Activated T-helper 1 cell treated with anti-CD3 and anti-CD28 coated beads, Interleukin-12 subunit alpha, Interleukin-12 subunit beta, Interleukin-2, Interleukin-4 antibody, amounts not matched to agents 30 ng/mL and 10 ng/mL and 1 ng/mL, durations not matched to agents 14 hours and 24 hours and 36 hours (primary cell): ENCODE measurements at places on chromosomes 11 and 22.

DNA sequence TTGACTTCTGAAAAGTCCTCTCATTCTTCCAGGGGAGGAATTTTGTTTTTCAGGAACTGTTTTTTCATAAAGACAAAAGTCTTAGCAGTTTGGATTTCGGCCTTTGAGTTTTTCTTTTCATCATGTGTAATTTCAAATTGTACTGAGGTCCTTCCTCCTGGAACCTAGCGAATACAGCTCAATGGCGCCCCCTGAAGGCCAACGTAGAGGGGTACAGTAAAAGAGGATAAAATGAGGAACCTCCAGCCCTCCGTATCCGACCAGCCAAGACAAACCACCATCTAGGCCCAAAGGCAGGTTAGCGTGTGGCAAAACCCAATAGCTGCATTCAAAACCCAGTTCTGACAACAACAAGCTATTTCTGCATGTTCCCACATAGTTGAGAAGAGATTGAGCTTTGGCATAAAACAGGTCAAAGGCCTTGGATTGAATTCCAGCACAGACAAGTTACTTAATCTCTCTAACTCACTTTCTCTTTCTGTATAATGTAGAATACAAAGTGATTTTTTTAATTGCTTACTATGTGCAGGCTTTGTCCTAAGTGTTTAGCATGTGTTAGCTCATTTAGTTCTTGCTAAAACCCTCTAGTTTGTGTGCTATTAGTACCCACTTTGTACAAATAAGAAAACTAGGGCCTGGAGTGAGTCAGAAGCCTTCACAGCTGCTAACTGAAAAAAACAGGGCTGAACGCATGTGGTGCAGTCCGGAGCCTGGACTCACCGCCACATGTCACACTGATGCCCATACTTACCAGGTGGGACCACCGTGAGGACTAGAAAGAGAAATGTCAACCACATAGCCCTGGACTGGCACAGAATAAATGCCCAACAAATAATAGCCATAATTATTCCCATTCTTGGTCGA is 43.2 kb upstream of the ETS1 start:
- H3K4me1 ChIP-seq, result peaks cover 76% of the 10 kb centered on the region
- H3K36me3 ChIP-seq, result peaks cover 4% of the 10 kb centered on the region
- peak overlapping the region; percentile 96 for H3K27ac ChIP-seq
- peak overlapping the region; percentile 76 for H3K4me3 ChIP-seq

- no peak overlapping the region for H3K4me3 ChIP-seq
- no peak for DNase-seq
- H3K27me3 ChIP-seq, result no peaks in the 10 kb centered on the region
- no peaks in the 10 kb centered on the region for H3K36me3 ChIP-seq
- no peak overlapping the region for H3K27ac ChIP-seq
- no peaks in the 10 kb centered on the region for H3K4me1 ChIP-seq
Measured at GRCh38 chr11:37812281-37812880, 1214.3 kb upstream of the RAG2 start.

- peaks cover 22% of the 10 kb centered on the region for H3K27me3 ChIP-seq
- peak overlapping the region; percentile 21 for H3K27ac ChIP-seq
- peaks cover 11% of the 10 kb centered on the region for H3K36me3 ChIP-seq
Measured at GRCh38 chr22:17118342-17118741, 2.8 kb downstream of the TMEM121B start.

GRCh38 chr11:63745304-63746170 is 23.0 kb downstream of the ZFTA start:
- no peaks in the 10 kb centered on the region for H3K27me3 ChIP-seq
- H3K27ac ChIP-seq, result no peak overlapping the region
- H3K4me3 ChIP-seq, result no peak overlapping the region

DNA sequence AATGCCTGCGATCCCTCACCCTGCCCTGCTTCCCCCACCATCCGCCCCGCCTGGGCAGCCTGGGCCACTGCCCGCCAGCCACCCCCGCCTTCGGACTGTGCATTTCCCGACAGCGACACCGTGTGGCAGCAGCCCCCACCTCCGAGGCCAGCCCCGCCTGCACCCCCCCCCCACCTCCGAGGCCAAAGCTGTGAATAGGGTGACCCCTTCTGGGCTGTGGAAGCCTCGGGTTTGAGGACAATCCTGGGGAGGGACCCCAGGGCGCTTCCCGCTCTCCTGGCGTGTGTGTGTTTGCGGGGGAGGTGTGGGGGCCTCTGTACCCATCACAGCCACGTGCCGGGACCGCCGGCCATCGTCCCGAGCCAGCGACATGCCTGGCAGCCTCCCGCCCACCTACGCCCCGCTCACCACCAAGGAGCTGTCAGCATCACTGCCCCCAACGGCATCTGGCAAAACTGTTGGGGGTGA is 33.8 kb upstream of the PPARA start:
- peak; percentile 70 for DNase-seq
- peaks cover 2% of the 10 kb centered on the region for H3K27me3 ChIP-seq
- H3K4me3 ChIP-seq, result no peak overlapping the region
- H3K27ac ChIP-seq, result no peak overlapping the region
- no peaks in the 10 kb centered on the region for H3K4me1 ChIP-seq

GRCh38 chr11:121886005-121886734 is 229.8 kb downstream of the BLID start:
- H3K27me3 ChIP-seq, result no peaks in the 10 kb centered on the region
- no peak overlapping the region for H3K4me3 ChIP-seq
- H3K4me1 ChIP-seq, result no peaks in the 10 kb centered on the region
- no peak for DNase-seq
- no peak overlapping the region for H3K27ac ChIP-seq
- H3K36me3 ChIP-seq, result no peaks in the 10 kb centered on the region

- no peak overlapping the region for H3K4me3 ChIP-seq
- H3K27ac ChIP-seq, result no peak overlapping the region
- H3K36me3 ChIP-seq, result peaks cover 2% of the 10 kb centered on the region
- DNase-seq, result no peak
- peaks cover 54% of the 10 kb centered on the region for H3K27me3 ChIP-seq
Measured at GRCh38 chr11:46279126-46280099, 2.0 kb downstream of the CREB3L1 start.

- no peak overlapping the region for H3K27ac ChIP-seq
- no peaks in the 10 kb centered on the region for H3K4me1 ChIP-seq
- no peaks in the 10 kb centered on the region for H3K36me3 ChIP-seq
- H3K4me3 ChIP-seq, result no peak overlapping the region
- DNase-seq, result no peak
- peaks cover 55% of the 10 kb centered on the region for H3K27me3 ChIP-seq
Measured at GRCh38 chr11:15006139-15006759, 34.1 kb upstream of the CALCA start.

DNA sequence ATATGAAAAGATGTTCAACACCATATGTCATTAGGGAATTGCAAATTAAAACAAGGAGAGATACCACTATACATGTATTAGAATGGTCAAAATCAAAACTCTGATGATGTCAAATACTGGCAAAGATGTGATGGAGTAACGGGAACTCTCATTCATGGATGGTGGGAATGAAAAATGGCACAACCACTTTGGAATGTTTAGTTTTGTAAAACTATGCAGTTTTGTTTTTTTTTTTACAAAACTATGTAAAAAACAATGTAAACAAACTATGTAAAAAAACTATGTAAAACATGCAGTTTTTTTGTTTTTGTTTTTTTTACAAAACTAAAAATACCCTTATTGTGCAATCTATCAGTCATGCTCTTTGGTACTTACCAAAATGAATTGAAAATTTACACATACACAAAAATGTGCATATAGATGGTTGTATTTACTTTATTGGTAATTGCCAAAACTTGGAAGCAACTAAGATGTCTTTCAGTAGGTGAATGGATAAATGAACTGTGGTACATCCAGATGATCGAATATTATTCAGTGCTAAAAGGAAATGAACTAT is 5.0 kb upstream of the USP47 start:
- H3K27ac ChIP-seq, result no peak overlapping the region
- no peak for DNase-seq
- H3K36me3 ChIP-seq, result no peaks in the 10 kb centered on the region
- H3K4me1 ChIP-seq, result no peaks in the 10 kb centered on the region
- peaks cover 26% of the 10 kb centered on the region for H3K27me3 ChIP-seq

- H3K4me1 ChIP-seq, result peaks cover 67% of the 10 kb centered on the region
- H3K27ac ChIP-seq, result peak overlapping the region; percentile 79
- peak overlapping the region; percentile 17 for H3K4me3 ChIP-seq
Measured at GRCh38 chr11:12167061-12168000, 56.9 kb downstream of the MICAL2 start.

DNA sequence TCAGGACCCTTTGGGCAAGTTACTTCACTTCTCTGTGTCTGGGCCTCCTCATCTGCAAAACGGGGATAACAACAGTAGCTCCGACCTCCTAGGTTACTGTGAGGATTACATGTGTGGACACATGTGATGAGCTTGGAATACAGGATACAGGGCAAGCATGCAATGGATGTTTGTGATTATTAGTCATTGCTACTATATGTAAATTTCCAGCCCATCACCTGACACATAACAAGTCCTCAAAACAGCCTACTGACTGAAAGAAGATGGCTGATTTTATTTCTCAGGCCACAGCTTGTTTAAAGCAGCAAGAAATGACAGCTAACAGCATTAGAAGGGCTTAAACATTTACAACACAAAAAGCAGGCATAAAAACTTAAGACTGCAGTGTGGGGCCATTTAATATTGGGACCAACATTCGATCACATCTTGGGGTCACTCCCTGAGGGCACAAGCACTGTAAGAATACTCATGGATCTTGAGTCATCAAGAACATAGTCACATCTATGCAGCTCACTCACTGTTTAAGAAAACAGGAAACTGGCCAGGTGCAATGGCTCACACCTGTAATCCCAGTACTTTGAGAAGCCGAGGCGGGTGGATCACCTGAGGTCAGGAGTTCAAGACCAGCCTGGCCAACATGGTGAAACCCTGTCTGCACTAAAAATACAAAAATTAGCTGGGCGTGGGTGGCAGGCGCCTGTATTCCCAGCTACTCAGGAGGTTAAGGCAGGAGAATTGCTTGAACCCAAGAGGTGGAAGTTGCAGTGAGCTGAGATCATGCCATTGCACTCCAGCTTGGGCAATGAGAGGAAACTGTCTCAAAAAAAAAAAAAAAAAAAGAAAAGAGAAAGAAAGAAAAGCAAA is 49.5 kb downstream of the ABTB2 start:
- H3K36me3 ChIP-seq, result peaks cover 3% of the 10 kb centered on the region
- H3K4me1 ChIP-seq, result peaks cover 19% of the 10 kb centered on the region
- DNase-seq, result no peak
- H3K27ac ChIP-seq, result no peak overlapping the region
- no peak overlapping the region for H3K4me3 ChIP-seq
- H3K27me3 ChIP-seq, result peaks cover 5% of the 10 kb centered on the region

GRCh38 chr11:15186146-15186545 is 71.4 kb downstream of the INSC start:
- peaks cover 18% of the 10 kb centered on the region for H3K27me3 ChIP-seq
- H3K36me3 ChIP-seq, result no peaks in the 10 kb centered on the region
- no peak overlapping the region for H3K4me3 ChIP-seq
- no peak overlapping the region for H3K27ac ChIP-seq
- no peak for DNase-seq
- H3K4me1 ChIP-seq, result no peaks in the 10 kb centered on the region

DNA sequence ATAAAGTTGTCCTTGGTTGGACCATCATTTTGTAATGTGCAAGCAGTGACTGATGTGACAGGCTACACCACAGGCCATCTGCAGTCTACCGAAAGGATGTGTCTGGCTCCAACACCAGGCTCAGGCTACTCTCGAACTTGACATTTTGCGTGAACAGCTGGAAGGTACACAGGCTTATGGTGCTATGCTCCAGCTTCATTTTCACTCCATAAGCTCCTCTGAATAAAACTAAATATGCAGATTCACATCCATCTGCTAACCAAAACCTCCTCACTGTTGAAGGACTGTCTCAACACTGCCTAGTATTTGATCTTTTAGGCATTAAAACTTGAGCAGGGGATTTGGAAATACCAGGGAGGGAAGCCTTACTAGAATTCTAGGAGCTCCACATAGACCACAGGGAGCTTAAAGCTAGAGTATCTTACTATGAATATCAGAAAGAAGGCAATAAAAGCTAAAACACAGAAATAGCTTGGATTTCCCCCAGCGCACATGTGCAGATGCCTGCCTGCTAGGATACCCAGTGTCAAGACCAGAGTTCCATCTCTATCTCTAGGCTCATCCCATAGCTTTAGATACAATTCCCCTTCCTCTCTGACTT is 383.9 kb upstream of the FAT3 start:
- DNase-seq, result no peak
- H3K27ac ChIP-seq, result no peak overlapping the region
- H3K4me1 ChIP-seq, result no peaks in the 10 kb centered on the region
- H3K4me3 ChIP-seq, result no peak overlapping the region
- no peaks in the 10 kb centered on the region for H3K27me3 ChIP-seq

DNA sequence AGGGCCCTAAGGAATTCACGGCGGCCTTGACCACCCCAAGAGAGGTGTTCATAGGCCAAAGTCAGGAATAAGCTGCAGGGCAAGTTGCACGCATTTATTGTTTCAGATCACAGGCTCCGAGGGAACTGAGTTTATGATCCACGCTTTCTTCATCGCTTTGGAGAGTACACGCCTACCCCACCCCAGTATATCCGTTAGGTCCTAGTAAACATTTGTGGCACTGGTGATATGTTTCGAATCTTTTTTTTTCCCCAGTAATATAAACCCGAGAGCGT is 805 bp downstream of the GANAB start:
- peaks cover 31% of the 10 kb centered on the region for H3K4me1 ChIP-seq
- H3K36me3 ChIP-seq, result peaks cover 15% of the 10 kb centered on the region
- no peaks in the 10 kb centered on the region for H3K27me3 ChIP-seq

DNA sequence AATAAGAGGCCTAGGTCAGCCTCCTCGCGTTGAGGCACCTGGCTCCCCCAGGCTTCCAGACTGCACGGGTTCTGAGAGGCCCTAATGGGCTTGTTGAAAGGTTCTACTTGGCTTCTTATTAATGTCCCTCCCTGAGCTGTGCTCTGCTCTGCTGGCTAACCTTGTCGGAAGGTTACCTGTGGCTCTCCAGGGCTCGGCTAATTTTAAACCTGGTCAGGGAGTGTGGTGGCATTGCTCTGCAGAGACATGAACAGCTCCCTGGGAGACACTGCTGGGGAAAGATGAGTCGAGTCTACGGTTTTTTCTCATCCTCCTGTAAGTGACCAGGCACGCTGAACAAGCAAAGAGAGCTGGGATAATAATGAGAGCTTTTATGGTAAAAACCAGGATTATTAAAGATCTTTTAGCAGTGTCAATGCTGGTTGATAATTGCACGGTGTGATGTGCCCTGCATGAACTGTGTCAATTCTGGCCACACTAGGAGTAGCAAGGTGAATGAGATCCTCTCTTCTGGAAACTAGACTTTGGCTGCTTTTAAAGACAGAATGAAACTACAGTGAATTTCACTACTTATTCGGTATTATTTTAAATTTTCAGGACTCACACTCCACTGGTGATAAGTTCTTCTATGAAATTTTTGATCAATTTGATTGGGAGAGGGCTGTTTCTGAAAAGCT is 70.7 kb downstream of the TEAD1 start:
- DNase-seq, result no peak
- no peaks in the 10 kb centered on the region for H3K4me1 ChIP-seq
- H3K4me3 ChIP-seq, result no peak overlapping the region
- peaks cover 13% of the 10 kb centered on the region for H3K27me3 ChIP-seq
- H3K27ac ChIP-seq, result no peak overlapping the region
